Pancreas (tissue), 10 donors: ENCODE measurements at places on chromosomes 12 and 14. TPM values are rescaled to one million over a fixed set of nuclear protein-coding genes. Genes with fewer than 3 reads are reported as not detected.

Gene NDUFA9
- 48.6 TPM for polyA plus RNA-seq

Gene DCAF4
- polyA plus RNA-seq, result 7.8 TPM

Gene LMO3
- 5.0 TPM for polyA plus RNA-seq

Gene CD4
- 1.2 TPM for polyA plus RNA-seq

Gene CELA1
- polyA plus RNA-seq, result not detected

Gene KLRC4
- not detected for polyA plus RNA-seq

Gene OASL
- 0.59 TPM for polyA plus RNA-seq

Gene CACNA2D4
- polyA plus RNA-seq, result 2.7 TPM

Gene MANSC1
- 7.0 TPM for polyA plus RNA-seq

Gene ITPR2
- polyA plus RNA-seq, result 3.3 TPM
